ENCODE measurements at places on chromosomes 3 and 15. TPM values are rescaled to one million over a fixed set of nuclear protein-coding genes. Genes with fewer than 3 reads are reported as not detected.

DNA sequence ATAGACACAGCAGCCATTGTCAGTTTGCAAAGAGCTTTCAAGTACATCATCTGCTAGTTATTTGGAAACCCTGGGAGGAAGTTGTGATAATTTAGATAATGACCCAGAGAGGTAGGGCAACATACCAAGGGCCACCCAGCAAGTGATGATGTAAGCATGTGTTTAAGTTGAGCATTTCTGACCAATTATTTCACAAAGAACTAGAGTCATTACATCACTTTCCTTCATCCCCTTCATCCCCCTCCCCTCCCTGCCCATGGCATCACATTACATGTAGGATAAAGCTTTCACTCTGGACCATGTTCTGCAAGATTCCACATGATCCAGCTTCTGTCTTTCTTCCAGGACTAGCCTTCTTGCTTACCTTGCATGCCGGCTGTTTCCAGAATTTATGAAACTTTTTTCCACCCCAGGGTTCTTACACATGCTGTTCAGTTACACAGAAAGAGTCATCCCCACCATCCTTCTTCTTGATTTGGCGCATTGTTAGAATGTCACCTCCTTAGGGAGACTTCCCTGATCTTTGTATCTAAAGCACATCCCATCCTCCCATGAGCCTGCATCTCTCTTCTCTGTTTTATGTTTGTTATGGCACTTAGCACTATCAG lies 71.3 kb downstream of the PTPRG start:
- DNase-seq: no peak

The TRIM71 gene
- polyA plus RNA-seq: not detected

DNA sequence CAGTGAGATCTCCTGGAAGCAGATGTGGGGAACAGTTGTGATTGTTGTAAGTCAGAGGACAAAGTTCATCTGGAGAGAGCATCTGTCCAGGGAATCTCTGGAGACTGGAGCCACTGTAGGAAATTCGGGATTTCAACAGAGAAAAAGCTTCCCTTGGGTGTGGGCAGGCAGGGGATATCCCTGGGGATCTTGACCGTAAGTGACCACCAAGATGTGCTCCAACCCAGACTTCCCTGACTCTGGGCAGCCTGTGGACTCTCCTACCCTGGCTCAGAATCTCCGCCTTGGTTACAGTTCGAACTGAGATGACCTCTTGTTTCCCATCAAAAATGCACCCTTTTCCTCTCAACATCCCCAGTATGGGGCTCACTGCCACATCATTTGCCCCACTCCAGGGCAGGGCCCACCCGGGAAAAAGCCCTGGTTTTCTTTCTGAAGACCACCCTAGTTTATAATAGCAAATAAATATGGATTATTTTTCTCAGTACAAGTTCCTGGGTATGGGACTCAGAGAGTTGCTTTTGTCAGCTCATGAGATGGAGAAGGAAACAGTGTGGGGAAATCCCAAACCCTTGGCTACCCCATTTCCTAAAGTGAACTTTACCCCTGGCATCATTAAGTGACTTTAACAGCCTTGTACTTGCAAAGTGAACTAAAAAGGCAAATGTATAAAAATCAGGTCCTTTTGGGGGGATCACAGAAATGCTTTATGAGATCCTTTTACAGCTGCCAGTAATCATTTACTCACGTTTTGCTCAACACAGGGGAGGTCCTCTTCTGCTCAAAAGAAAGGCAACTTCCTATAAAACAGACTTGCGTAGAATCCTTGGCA lies 89.9 kb downstream of the CCNL1 start:
- DNase-seq: no peak

DNA sequence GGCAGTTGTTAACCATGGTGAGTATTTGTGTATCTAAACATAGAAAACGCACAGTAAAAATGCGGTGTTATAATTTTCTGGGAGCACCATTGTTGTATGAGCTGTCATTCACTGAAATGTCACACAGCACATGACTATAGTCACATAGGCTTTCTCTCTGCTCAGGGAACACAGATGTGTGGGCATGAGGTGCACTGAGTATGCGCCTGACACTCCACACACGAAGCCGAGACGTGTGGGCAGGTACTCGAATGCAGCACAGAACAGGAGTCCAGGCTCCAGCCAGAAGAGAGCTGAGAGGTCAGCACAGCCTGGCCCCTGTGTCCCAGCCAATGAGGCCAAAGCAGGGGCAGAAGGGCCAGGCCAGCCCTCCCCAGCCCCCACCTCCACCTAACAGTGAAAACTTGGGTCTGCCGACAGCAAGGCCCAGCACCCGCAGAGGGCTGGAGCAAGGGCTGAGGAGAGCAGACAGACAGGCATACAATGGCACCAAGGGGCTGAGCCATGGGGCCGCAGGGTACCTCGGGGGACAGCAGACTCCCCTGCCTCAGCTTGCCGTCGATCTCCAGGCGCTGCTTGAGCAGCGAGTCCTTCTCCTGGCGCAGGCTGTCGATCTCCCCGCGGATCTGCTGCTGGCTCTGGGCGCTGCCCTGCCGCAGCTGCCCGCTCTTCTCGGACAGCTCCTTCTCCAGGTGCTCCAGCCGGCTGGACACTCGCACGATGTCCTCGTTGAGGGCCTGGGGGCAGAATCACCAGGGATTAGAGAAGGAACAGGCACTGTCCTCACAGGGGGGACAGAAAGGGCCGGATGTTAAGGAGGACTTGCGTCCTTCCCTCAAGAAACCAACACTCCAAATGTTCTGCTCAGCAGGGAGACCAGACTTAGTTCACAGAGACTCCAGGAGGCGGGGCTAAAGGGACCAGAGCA lies 24.0 kb downstream of the KIF7 start:
- DNase-seq: no peak

- no peak for DNase-seq
Observed at GRCh38 chr3:173770011-173770410, 372.5 kb downstream of the NLGN1 start.

- DNase-seq: no peak
Observed at GRCh38 chr3:157327018-157327417, 109.6 kb upstream of the PTX3 start.

GRCh38 chr15:38864827-38865581 lies 300.4 kb upstream of the RASGRP1 start:
- no peak for DNase-seq

The CAND2 gene
- 0.09 TPM for polyA plus RNA-seq

Data from keratinocyte (primary cell).